ENCODE measurements at places on chromosomes 5 and 9.

DNA sequence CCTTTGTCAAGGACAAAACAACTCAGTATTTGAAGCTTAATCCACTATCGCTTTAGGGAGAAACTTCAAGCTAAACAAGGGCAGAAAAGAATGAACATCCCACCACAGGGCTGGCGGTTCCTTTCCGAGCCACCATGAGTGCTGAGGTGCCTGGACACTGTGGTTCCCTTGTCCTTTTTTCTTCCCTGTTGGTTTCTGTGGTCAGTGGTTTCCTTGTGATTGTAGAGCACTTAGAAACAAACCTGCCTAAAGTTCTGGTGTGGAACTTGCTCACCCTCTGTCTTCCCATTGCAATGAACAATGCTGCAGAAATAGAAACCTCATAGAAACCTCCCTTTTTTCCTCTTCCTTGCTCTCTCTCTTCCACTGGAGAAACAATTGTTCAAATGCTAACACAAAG, 79.3 kb upstream of the TBC1D2 start:
- no peak for DNase-seq

- DNase-seq = no peak
Observed at GRCh38 chr9:91899219-91899563, 50.8 kb downstream of the ROR2 start.

DNA sequence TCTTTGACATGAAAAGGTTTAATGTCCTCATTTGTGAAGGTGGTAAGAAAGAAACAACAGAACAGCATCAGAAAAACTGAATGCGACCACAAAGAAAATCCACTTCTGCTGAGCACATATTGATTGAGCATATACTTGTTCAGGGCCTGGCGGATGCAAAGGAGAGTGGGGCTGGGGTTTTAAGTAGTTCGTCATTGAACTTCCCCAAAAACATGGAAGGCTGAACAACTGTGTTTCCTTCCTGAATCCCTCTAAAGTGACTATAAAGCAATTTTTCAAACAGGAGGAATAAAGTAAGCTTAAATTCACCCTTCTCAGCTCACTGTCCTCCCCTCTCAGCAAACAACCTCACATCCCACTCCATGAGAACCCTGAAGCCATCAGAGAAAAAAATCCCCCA, 262.9 kb downstream of the AGTPBP1 start:
- DNase-seq = no peak

- no peak for DNase-seq
Observed at GRCh38 chr9:2630158-2630557, 8.6 kb downstream of the VLDLR start.

- no peak for DNase-seq
Observed at GRCh38 chr9:13139641-13140171, 139.8 kb downstream of the MPDZ start.

DNA sequence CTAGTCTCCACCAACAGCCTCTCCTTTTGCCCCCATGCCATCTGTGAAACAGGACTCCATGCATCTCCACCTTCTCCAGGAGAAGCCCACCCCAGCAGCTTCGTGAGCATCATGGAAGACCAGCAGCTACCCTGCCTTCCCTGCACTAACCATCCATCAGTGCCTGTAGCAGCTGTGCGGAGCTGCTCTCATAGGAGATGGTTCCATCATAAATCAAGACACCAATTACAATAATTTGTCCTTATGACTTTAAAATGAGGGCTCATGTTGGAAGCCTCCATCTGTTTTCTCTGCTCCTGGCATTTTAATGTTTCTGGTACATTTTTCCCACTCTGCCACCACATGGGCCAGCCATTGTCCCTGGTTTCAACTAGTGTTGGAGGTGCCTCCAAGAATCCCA, 69.9 kb downstream of the FGF1 start:
- no peak for DNase-seq

DNA sequence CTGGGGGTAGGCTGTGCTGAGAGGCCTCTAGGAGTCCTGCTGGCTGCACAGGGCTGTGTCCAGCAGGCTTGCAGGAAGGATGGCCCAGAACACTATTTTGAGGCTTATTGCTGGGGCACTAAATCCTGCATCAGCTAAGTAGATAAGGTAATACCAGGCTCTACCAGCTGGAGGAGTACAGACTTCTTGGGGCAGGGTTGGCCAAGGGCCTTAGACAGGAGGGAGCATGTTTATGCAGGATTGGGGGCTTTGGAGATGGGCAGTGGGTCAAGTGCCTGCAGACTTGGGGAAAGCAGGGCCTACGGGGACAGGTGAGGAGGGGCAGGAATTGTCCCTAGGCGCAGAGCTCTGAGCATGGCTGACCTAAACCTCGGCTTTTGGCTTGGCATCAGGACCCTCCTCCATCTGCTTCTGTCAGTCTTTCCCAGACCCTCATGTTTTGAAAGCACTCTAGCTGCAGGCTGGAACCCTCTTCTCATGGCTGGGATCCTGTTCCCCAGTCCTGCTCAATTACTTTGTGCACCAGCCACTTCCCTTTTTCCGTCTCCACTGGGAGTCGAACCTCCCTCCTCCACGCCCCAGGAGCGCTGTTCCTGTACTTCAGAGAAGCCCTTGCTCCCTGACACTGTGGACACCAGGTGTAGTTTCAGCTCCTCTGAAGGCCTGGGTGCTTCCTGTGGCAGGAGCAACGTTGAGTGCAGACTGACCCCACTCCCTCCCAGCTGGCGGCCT, 61.0 kb upstream of the SPTLC1 start:
- DNase-seq = no peak

DNA sequence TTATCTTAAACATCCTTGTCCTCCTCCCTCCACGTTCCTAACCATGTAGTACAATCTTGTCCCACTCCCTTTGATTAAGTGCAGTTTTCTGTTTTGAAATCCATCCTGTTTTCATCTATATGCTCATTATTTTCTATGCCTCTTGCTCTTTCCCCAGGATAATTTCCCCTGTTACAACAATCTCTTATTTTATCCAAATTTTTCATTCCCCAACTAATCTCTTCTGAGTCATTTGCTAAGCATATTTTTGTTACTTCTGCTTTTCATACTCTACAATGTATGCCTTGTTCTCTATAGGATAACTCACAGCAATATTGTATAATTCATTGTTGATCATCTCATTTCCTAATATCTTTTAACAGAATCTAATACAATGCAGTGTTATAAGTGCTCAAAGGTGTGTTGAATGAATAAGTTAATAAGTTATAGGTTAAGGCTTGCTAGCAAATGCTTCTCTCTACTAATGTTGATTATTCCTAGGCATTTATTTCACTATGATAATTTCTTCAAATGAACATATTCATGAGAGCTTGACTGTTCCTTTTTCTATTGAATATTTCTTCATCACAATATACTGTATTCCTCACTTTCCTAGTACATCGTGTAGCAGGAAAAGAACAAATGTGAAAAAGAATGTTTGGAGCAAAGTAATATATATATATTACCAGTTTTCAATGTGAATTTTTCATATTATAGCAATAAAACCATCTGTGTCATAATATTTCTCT, 1.5 kb downstream of the OMD start:
- DNase-seq = no peak

DNA sequence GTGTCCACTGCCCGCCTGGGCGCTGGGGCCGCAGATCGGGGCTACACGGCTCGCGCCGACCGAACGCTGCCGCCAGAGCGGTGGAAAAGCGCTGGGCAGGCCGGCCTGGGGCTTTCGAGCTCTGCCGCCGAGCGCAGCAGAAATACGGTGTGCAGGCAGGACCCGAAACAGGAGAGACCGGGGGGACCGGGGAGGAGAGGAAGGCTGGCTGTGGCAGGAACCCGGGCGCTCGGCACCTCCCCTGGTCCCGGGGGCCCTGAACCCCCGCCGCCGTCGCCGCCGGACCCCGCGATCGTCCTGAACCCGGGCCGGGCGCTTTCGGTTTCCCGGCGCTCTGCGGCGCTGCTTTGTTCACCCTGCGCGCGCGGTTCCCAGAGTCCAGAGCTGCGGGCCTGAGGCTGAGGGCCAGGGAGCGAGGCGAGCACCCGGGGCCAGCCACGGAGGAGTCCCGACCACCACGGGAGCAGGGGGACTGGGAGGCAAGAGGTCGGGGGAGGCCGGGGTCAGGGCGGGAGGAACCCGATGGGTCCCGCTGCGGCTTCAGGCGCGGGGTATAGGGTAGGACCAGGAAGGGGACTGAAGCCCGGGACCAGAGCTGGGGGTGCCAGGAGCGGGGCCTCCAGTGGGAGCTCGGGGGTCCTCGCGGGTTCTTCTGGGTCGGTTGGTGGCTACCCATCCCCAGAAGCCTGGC, 12.0 kb downstream of the IRX2 start:
- no peak for DNase-seq

- DNase-seq = no peak
Observed at GRCh38 chr9:125003332-125003731, 62.4 kb upstream of the GOLGA1 start.

DNA sequence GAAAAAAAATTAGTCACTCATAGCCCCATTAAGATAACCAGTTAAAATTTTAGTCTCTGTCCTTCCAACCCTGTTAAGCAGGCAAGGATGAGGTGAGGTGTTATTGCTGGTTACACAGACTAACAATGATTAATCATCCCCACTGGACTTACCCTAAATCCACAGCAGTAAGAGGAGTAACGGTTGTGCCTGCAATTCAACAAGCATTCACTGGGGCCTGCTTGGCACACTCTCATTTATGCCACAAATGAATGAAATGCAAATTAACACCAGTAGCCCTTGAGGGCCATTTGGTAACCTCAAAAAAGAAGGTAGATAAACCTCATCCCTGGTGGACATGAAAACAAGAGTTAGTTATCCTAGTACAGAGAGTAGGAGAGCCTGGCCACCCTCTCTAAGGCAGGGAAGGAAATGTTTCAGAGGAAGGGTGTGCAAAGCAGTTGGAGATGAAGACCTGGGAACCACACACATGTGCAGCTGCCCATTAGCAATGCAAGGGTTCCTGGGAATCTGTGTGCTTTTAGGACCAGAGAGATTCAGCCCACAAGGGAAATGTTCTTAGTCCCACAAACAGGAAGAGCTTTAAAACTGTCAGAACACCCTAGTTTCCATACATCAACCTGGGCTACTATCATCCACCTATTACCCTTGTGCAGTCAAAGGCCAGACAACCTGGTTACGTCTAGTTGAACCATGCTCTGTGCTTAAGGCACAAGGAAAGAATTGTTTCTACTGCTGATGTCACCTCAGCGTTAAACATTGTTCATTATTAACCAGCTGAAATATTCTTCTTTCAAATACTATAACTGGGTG, 7.7 kb downstream of the LHFPL2 start:
- no peak for DNase-seq

GRCh38 chr5:43486353-43486752, 2.7 kb upstream of the TMEM267 start:
- DNase-seq = no peak

- DNase-seq = no peak
Observed at GRCh38 chr5:126172812-126173211, 250.4 kb upstream of the GRAMD2B start.

DNA sequence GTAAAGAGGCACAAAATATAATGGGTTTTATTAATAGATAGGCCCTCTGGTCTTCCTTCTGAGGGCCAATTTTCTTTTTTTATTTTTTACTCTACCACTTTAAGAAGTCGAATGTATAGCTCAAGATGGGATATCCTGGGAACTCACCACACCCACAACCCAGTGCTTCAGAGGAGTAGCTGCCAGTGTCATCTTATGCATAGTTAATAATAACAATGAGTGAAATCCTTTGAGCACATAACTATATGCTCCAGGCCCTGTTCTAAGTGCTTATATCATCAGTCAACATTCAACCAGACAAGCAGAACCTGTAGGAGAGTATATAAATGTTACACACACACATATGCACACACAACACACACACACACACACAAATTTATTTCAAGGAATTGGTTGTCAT, 150.3 kb upstream of the ACTBL2 start:
- no peak for DNase-seq

DNA sequence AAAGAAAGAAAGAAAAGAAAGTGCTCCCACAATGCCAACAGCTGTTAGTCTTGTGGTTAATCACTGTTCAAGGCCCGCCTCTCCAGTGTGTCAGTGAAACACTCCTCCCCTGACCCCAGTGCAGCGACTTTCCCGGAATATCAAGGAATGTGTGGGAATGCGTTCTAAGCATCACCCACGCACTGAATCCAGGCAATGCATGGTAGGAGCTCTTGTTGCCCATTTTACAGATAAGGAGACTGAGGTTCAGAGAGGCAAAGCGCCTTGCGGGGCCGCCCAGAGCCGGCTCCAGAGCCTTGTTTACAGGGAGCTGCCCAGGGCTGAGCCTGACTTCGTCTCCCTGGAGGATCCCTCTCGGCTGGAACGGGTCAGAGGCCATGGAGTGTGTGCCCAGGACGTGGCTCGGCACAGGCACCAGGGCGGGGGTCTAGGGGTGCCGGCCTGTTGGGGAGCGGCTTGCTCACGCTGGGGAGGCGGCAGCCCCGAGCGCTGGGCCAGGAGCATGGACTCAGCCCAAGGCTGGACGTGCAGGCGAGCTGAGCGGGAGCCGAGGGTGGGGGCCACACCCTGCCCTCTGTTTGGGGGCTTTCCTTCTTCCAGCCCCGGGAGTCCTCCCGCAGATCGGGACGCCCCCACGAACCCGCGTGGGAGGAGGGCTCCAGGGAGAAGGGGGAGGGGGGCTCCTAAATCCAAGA, 823 bp downstream of the ST6GALNAC6 start:
- no peak for DNase-seq

DNA sequence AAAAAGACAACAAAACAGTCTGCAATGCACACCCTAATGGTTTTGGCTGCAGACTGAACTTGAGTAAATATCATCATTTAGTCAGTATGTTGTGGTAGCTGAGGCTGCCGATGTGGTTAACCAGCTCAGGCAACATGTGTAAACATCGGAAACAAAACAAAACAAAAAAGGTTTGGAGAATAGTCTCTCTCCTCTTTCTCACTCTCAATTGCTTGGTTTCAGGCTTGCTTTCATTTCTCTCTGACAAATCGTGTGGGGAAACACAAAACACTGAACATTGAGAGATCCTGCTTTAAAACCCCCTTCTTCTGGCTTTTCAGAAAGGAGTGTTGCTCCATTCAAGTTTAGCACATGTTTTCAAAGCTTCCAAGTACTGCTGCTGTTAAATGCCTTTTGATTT, 453.3 kb downstream of the BNC2 start:
- DNase-seq = no peak

GRCh38 chr5:156534906-156535485, 208.0 kb downstream of the SGCD start:
- DNase-seq = no peak

DNA sequence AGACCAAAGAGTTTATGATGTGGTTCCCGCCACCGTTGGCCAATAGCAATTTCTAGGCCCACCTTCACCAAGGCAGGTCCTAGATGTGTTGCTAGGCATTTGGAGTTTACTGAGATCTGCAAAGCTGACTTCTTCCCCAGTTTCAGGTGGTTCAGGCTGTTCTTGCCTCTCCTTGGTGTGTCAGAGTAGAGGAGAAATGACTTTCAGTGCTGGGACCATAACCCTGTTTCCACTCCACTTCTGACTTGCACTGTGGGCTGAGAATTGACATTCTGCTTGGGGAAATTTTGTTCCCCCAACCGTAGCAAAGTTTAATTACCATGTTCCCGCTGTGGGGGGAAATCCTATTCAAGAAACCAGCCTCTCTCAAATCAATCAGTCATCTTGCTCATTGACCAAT, 128.0 kb upstream of the GABRP start:
- DNase-seq = no peak

DNA sequence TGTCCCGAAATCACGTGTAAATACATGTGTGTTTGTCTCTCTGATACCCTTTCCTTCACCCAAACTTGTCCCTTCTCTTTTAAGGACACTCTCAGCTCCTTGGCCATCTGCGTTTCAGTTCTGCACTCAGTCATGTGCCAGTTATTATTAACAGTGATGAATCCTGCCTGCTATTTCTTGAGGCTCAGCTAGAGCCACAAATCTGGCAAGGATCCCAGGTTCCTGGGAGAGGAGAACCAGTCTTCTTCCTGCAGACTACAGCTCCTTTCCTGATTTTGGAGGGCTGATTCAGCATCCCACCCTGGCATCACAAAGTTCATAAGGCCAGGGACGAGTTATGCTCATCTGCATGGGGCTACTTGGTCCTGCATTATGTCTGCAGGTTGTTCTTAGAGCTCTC, 5.6 kb downstream of the MAMDC2 start:
- DNase-seq = no peak

All from T-helper 2 cell (primary cell).